ENCODE measurements at places on chromosomes 1 and 21.

- DNase-seq: peak; percentile 36
These were observed 71.3 kb downstream of the OBSCN start for GRCh38 chr1:228279011-228279721.

GRCh38 chr21:35319684-35320283, 270.7 kb upstream of the RUNX1 start:
- DNase-seq: no peak

- DNase-seq: no peak
These were observed 8.9 kb upstream of the POFUT2 start for GRCh38 chr21:45296638-45297037.

DNA sequence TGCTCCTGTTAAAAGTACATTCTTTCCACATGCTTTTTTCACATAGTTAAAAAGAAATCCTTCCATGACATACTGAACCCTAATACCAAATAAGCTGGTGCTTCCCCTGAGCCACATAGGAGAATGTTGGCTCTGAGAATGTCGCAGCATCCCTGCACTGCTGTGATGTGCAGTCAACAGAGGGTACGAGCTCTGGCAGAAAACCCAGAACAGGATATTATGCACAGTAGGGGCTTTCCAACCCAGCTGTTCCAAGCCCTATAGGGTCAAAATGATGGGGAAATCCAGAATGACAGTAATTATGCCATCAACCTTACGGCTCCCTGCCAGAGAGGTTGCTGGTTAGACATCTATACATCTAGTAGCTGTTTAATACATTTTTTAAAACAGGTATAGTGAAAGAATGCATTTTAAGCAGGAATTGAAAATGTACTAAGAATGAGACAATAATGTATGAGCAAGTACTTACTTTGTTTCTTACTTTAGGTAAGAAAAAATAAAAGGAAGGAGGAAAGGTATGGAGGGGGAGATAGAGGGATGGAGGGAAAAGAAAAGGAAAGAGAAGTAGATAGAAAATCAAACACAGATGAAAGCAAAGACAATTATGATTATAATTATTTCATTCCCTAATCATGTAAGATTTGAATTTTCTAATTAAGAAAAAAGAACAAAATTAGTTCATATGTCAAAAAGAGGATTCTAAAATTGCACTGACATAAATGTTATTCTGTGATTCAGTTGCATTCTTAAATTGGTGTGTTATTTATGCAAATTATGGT, 126.0 kb downstream of the NR5A2 start:
- no peak for DNase-seq

GRCh38 chr1:183365093-183365492, 53.1 kb downstream of the NMNAT2 start:
- no peak for DNase-seq

DNA sequence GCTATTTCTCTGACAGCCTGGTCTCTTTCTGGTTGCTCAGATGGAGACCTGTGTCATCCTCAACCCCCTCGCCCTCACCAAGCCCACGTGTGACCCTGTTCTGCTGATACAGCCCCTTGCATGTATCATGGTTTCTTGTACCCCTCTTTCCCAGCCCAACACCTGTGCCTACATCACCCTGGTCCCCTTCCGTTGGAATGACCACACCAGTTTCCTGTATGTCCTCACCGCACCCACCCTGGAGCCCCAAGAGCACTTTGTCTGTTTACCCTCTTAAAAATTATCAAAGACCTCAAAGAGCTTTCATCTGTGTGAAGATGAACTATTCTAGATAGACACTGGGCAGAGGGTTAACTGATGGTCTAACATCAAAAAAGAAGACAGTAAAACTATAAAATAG, 179.5 kb downstream of the GALNT2 start:
- no peak for DNase-seq

DNA sequence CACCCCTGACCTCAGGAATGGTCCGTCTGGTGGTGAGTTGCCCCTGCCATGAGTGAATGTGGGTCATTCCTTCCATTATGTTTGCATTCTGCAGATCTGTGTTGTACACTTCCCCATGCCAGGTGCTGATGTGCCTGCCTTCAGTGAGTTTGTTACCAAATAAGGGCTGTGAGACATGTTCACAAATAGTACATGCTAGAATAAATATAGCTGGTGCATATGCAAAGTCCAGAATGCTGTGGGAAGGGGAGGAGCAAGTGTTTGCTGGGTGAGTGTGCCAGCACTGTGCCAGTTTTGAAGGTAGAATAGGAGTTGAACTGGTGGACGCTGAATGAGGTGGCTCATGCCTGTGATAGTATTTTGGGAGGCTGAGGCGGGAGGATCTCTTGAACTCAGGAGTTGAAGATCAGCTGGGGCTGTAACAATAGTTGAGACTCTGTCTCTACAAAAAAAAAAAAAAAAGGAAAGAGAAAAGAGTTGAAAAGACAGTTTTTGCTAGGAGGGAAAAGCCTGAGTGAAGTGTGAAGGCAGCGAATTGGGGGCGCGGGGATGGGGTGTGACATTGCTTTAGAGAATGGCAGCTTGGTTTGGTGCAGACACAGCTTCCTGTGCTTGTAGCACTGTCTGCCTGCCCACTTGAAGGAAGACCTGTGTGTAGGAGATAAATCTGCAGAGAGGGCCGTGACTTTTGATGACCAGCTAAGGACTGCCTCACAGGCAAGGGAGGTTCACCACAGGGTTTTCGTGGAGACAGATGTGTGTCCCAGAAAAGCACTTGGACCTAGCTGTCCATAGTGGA, 61.1 kb downstream of the LGR6 start:
- DNase-seq: no peak

GRCh38 chr1:218207194-218207593, 77.9 kb upstream of the RRP15 start:
- no peak for DNase-seq

- DNase-seq: no peak
These were observed 82.4 kb upstream of the GPR88 start for GRCh38 chr1:100455478-100456072.

DNA sequence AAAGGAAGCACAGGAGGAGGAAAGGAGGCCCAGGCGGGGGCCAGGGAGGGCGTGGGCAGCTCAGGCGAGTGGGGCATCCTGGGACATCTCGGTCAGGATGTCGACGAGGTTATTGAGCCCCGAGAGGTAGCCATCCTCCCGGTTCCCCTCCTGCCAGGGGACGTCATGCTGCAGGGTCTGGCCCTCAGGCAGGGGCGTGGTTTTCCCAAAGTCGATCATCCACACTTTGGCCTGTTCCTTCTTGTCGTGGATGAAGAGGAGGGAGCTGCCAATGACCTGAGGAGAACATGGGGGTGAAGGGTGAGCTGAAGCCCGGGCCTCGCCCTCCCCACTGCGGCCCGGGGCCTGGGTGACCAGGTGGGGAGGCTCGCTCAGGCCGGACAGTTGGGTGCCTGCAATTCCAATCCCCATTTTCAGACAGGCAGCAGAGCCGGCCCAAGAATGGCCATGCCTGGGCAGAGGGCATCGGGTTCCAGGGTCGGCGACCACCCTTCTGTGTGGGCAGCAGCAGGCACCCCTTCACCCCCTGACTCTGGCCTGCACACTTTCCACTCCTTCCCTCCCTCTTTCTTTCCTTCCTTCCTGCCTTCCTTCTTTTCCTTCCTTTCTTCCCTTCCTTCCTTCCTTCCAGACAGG, 86.2 kb downstream of the STUM start:
- no peak for DNase-seq

GRCh38 chr1:77188770-77189169, 30.5 kb downstream of the PIGK start:
- no peak for DNase-seq

GRCh38 chr1:68220420-68220819, 11.9 kb downstream of the WLS start:
- no peak for DNase-seq

DNA sequence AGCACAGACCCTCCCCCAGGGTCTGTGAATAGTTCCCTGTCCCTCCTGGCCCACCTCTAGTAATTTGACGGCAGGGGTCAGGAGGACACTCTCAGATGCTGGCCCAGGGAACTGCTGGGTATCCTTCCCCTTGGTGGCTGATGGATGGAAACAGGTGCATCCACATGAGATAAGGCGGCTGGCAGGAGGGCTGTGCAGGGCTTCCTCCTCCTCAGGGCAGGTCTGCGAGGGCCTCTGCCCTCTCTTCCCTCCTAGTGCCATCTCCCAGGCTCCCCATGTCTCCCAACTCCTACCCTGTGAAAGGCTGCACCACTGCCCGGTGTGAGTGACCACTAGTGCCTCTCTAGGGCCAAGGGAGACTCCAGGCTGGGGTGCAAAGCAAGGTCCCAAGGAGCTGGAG, 123.9 kb downstream of the GLIS1 start:
- DNase-seq: no peak

- DNase-seq: no peak
These were observed 201.7 kb downstream of the FGGY start for GRCh38 chr1:59498640-59499039.

DNA sequence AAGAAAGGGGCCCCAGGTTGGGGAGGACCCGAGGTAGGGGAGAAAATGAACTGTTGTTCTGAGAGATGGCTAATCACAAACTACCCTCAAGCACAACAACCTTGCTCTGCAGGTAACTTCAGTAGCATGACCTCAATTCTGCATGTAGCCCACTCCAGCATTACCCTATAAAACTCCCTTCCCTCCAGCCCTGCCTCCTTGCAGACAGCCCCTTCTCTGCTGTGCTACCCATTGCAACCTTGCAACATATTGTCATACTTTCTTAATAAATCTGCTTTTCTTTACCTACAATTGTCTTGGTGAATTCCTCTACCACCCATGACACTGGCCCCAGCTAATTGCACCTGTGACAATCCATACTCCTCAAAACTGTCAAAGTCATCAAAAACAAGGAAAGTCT, 428.9 kb downstream of the MATN1 start:
- DNase-seq: no peak

- DNase-seq: no peak
These were observed 351.1 kb downstream of the CAMTA1 start for GRCh38 chr1:7136166-7136953.

DNA sequence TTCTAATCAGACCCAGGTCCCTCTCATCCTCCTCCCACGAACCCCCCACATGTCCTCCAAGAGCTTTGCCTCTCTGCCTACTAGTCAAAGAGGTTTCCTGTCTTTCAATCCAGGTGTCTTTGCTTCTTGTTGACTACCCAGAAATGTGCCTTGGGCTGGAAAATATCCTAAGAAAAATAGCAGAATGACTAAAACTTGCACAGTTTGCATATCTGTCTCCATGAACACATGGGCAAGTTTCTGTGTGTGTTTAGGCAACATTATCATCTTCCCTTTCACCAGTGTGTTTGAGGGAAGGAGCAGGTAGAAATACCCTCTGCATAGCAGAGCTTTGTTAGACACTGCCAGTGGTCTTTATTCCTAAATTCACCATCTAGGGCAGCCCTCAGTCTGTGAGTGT, 1.5 kb downstream of the C1orf116 start:
- no peak for DNase-seq

DNA sequence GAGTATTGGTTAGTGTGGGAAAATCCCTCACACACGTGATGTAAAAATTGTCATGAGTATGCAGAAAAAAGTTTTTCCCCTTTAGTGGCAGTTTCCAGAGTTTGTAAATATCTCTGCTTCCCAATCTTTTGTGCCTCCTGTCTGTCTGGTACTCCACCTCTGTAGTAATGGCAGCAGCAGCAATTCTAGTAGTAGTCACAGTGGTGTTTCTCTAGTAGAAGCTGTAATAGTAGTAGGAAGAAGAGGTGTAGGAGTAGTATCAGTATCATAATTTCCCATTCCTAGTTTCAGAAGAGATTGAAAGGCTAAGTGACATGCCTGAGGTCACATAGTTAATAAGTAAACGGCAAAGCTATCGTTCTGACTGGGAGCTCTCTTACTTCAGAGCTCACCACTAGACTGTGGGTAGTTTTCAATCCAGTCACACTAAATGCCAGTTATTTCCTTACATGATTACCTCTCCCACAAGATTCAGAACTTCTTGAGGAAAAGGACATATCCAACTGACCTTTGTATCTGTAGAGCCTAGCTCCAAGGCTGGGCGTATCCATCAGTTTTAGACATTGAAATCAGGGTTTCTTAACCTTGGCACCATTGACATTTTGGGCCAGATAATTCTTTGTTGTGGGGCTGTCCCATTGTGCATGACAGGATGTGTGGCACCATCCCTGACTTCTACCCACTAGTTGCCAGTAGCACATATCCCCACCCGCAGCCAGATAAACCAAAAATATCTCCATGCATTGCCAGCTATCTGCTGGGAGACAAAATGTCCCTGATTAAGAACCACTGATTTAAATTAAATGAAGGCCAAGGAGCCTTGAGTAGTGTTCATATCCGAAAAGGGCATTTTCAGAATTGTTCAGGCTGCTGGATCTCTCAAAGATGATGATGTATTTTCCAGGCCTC, 135.9 kb downstream of the FGGY start:
- no peak for DNase-seq

DNA sequence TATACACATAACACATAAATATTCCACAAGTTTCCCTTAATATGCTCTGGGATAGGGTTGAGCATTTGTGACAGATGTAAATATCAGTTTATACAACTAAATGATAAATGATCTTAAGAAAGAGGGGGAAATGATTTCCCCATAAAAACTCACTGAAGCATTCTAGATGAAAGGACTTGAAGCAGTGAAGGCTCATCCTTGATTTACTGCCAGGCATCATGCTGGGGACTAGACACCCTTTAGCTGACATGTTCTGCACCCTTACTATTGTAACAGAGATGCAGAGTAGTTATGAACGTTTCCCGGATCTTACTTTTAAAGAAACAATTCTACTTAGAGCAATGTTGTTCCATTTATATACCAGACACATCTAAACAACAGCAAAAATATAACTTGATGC, 235.8 kb downstream of the PTGER3 start:
- no peak for DNase-seq

DNA sequence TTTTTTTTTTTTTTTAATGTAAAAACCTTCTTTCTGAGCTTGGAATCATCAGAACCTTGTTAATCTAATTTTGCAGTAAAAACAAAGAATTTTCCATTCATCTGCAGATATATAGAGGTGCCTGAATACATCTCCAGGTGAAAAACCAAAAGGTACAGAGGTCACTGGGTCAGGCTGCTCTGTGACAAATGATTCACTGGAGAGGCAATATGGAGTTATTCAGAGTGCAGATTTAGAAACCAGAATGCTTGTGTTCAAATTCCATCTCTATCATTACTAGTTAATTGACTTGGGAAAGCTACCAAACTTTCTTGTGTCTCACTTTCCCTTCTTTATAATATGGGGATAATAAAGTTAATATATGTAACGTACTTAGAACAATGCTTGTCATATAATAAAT, 51.5 kb upstream of the C1orf53 start:
- no peak for DNase-seq
